Stimulated activated CD8-positive, alpha-beta memory T cell treated with anti-CD3 and anti-CD28 coated beads, Interleukin-4, amount 100 ng/mL, for 1 hour (primary cell): ENCODE measurements at places on chromosomes 7 and 10.

GRCh38 chr7:64874562-64875250 lies 28.4 kb upstream of the ZNF273 start:
- DNase-seq = no peak

DNA sequence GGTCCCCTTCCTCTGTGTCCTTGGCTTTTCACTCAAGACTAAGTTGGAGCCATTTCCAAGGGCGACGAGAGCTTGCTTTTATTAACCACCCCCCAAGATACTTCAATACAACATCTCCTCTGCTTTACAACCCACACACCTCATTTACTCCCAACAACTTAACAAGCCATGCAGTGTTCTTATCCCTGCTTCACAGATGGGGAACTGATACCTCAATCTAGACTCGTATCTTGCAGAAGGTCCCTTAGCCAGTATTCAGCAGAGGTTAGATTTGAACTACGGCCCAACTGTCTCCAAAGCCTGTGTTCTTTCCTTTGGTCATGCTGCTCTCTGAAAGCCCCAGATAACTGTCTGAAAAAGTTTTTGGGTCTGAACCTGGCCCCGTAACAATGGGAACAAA lies 444.8 kb downstream of the GRID1 start:
- no peak for DNase-seq

GRCh38 chr10:102935505-102935904 lies 17.4 kb downstream of the CNNM2 start:
- no peak for DNase-seq

- peak; percentile 20 for DNase-seq
These were observed 116.8 kb upstream of the PRSS1 start for GRCh38 chr7:142632271-142633134.

DNA sequence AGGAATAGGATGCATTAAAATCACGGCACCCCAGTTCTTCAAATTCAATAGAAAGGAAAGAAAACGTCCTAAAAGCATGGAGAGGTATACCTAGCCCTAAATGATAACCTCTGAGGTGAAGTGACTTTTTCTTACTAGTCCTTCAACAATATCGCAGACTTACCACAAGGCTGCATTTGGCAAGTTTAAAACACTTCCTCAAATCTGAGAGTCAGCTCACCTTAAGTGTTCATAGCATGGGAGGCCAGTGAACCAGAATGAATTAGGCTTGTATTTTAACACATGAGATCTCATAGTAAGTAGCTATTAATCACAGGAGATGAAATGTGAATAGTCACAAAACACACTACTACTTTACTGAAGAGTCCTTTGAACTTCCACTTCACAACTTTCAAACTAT lies 124.2 kb downstream of the RNF32 start:
- DNase-seq = no peak

GRCh38 chr10:26508016-26508415 lies 69.9 kb downstream of the APBB1IP start:
- no peak for DNase-seq

GRCh38 chr7:47291461-47292081 lies 290.3 kb downstream of the TNS3 start:
- DNase-seq = no peak

GRCh38 chr7:20475756-20476155 lies 139.7 kb upstream of the ABCB5 start:
- DNase-seq = no peak

GRCh38 chr7:1852517-1853430 lies 182.7 kb downstream of the ELFN1 start:
- no peak for DNase-seq

GRCh38 chr10:128316121-128316726 lies 190.0 kb upstream of the MKI67 start:
- DNase-seq = no peak

- no peak for DNase-seq
These were observed 135.1 kb downstream of the NRBF2 start for GRCh38 chr10:63268149-63268797.

DNA sequence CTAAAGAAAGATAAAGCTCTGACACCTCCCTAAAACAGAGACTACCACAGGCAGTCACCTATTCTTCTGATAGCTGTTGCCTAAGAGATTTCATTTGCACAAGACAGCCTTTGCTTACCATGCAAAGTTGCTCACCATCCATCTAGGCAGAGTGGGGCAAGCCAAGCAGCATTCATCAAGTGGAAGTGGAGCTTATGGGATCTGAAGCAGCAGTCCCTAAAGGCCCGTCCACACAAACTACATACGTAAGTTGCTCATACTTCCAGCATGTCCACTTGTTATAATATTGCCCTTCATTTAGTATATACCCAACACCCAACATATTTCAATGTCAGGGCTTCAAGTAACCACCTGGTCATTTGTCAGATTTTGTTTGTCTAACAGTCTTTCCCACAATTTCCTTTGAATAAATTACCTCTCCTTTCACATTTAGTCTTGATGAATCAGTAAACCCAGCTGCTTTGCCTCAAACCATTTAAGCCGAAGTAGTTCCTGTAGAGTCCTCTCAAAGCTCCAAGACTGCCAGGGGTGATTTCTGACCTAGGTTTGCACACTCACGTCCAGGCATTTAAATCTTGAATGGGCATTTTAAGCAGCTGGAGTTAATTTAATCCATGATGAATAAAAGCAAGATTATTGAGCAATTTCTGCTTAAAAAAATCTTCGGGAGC lies 67.9 kb downstream of the ATAD1 start:
- no peak for DNase-seq

DNA sequence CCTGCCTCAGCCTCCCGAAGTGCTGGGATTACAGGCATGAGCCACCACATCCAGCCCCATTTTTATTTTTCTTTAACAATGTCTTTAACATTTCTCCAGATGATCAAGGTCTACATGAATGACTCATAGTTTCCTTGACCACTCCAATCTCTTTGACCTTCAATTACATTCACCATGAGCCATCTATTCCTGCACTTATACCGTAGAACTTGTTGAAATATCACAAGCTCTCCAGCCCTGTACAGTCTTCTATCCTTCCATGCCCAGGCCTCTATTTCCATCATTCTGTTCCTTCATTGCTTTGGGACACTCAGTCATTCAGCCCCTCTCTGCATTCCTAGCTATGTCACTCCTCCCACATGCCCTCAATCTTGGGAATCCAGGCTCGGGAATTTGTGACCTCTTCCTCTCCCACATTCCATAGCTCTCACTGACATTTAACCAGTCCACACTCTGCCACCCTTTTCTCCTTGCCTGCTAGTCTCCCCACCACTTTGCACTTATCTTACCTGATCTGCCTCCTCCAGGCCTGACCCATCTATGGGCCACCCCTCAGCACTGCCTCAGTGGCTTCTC lies 151.8 kb upstream of the STK17A start:
- DNase-seq = no peak

- no peak for DNase-seq
These were observed 76.2 kb downstream of the CDH23 start for GRCh38 chr10:71472912-71473311.

GRCh38 chr10:116278846-116279245 lies 5.8 kb upstream of the GFRA1 start:
- DNase-seq = no peak

- DNase-seq = no peak
These were observed 184.2 kb downstream of the CCDC71L start for GRCh38 chr7:106476751-106477150.

GRCh38 chr10:70535001-70535400 lies 56.4 kb downstream of the PALD1 start:
- no peak for DNase-seq

DNA sequence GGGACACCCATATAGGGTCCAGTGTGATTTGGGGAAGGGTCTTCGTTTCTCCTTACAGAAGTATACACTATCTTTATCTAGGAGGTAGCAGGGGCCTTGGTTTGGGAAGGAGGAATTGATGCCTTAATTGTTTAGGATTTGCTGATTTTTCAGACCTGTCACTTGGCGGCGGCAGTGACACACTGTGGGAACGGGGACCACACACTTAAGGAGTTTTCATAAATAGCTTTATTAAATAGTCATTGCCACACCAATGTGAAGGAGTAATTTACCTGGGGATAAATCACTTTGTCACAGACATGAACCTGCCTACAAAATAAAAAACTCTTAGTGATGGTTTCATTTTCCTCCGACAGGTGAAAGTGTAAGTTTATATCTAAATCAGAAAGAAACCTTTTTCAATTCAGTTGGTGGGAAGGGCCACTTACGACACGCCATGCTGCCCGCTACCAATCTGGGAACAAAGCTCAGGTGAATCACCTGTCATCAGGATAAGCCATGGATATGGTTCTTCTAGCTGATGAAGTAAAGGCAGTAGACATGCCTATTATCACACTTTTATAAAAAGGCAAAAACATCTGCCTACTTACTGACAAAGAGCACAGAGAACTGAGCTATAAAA lies 12.3 kb upstream of the ENO4 start:
- DNase-seq = no peak

GRCh38 chr10:33410096-33410859 lies 75.8 kb upstream of the NRP1 start:
- no peak for DNase-seq

- no peak for DNase-seq
These were observed 2.9 kb downstream of the LRGUK start for GRCh38 chr7:134129856-134130523.

GRCh38 chr10:74079028-74079935 lies 71.3 kb downstream of the AP3M1 start:
- no peak for DNase-seq

GRCh38 chr10:44824607-44825006 lies 86.5 kb upstream of the TMEM72 start:
- DNase-seq = no peak

DNA sequence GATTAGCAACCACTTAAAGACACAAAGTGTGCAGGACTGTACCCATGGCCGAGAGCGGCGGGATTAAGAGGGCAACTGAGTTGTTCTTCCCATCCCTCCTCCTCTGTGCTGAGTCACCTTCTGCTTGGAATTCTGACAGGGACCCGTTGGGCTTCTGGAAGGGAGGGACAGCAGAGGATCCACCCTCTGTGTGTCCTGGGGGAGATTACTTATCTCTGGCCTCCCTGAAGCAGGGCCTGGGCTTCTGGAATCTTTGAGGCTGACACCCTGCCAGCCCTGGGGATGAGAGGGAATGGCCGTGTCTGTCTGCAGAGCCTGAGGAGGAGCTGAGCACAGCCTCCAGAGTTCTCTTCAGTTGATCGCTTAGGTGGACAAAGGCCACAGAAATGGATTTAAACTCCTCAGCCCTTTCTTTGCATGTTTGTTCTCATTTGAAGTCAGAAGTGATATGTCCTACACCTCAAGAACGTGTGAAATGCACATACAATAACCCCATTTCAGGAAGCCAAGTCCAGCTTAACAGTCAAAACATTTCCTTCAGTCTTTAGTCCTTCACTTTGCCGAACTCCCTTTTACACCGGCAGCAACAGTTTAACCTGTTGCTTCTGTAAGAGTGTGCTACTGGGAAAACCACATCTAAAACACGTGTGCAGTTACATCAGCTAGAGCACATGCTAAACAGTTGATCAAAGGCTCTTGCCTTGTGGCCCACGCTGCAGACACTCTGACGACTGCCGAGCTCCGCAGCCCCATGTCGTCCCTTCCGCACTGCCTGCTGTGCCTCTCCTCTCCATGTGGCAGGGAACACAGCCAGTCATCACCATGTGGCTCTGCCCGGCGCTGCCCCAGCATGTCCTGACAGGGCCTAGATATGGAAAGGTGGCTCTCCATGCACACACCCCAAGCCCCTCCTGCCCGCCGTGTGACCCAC lies 55.7 kb downstream of the IKZF1 start:
- DNase-seq = peak; percentile 57

DNA sequence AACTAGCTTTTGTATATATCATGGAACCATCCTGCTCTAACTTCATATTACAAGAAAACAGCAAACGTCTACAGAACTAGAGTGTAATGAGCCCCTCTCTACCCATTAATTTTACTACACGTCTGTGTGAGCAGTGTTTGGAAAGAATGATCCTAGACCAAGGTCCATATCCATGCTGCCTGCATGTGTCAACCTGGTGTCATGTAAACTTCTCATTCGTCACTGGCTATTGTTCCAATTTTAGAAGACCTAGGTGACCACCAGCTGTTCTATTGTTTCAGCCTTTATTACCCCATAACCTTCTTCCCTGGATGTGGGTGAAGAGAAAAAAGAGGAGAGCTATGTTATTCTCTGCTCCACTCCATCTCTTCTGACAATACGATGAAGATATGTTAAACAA lies 77.1 kb downstream of the CREM start:
- DNase-seq = no peak

DNA sequence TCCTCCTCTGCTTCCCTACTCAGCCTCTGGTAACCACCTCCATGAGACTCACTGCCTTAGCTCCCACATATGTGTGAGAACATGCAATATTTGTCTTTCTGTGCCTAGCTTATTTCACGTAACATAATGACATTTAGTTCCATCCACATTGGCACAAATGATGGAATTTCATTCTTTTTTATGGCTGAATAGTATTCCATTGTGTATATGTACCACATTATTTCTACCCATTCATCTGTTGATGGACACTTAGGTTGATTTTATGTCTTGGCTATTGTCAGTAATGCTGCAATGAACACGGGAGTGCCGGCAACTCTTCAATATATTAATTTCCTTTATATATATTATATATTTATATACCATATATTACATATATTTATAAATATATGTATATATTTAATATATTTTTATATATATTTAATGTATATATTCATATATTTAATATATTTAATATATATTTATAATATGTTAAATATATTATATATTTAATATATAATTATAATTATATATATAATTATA lies 1046.9 kb downstream of the DNAJB9 start:
- no peak for DNase-seq

DNA sequence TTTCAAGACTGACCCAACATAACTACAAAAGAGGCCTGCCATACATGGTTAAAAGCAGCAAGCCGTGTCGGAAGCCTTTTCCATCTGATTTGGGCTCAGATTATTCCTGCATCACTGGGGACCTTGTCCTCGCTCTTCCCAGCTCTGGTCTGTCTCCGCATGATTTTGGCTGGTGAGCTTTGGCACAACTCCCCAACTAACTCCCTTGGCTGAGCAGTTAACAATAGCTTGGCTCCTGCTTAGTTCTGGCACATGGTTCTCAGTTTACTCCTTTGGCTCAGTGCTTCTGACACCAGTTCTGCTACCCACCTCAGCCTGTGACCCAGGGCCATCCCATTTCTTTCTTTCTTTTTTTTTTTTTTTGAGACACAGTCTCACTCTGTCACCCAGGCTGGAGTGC lies 17.0 kb downstream of the AGK start:
- DNase-seq = no peak

DNA sequence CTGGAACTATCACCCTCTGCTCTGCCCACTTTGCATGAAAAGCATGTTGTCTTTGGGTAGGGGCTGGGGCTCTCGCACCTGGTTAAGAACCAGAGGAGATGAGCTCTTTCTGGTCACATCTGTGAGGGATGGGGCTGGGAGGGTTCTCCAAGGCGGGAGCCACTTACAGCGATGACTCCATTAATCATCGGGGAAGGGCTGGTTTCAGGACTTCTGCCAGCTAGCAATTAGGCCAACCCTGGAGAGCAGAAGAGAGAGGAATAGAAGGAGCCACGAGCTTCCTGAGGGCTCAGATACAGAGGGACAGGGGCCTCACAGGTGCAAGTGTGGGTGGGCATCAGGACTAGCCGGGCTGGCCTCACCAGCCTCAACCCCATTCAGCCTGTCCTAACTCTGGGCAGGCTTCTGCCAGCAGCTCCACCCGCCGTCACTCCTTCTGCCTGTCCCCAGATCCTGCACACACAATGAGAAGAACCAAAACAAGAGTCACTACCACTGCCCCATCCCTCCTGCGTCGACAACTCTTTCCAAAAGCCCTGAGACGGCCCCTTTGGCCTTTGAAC lies 8.4 kb downstream of the AQP1 start:
- no peak for DNase-seq

GRCh38 chr10:75071756-75072155 lies 39.7 kb upstream of the SAMD8 start:
- no peak for DNase-seq
